Stimulated activated CD4-positive, alpha-beta T cell treated with anti-CD3 and anti-CD28 coated beads, Interleukin-4, amount 100 ng/mL, for 1 hour (primary cell): ENCODE measurements at places on chromosomes 12 and 14.

GRCh38 chr12:9065607-9065856, 50.2 kb downstream of the A2M start:
- DNase-seq = no peak

DNA sequence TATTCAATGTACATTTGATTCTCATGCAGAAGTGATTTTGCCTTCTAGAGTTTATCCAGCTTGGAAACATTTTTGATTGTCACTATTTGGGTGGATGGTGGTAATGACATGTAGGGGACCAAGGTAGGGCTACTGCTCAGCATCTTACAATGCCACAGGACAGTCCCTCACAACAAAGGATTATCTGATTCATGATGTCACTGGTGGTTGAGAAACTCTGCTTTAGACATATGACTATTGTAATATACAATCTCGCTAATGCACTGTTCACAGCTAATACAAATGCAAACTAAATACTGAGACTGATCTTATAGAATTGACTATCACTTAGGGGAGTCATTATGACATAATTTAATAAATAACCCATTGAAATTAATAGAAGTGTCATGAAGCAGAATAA, 60.4 kb upstream of the BTG1 start:
- no peak for DNase-seq

GRCh38 chr12:3603576-3603975, 112.6 kb downstream of the PRMT8 start:
- DNase-seq = no peak

DNA sequence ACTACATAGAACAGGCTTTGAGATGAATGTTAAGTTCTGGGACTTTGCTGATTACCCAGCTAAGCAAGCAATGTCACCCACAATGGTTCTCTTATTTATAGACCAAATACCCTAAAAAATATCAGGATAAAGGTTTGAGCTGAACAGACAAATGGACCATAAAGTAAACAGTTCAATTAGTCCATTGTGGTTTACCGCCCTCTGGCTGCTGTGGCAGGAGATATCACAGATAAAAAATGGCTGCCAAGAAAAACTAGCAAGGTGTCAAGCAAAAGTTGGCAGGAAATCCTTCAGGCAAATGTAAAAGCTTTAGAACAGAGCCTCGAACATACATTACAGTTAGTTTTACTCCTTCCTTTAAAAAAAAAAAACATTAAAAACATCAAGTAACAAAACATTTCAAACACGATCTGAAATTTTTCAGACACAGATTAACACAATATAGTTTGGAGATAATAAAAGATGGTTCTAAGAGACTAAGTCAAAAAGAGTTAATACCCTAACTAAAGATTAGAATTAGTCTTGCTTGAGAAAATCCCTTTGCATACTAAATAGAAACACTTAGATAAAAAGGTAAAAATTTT, 41.3 kb downstream of the MED13L start:
- DNase-seq = peak; percentile 35

- DNase-seq = no peak
These were observed 2.0 kb downstream of the AMHR2 start for GRCh38 chr12:53425515-53426150.

- DNase-seq = no peak
These were observed 983.1 kb downstream of the FLRT2 start for GRCh38 chr14:86513056-86513455.

DNA sequence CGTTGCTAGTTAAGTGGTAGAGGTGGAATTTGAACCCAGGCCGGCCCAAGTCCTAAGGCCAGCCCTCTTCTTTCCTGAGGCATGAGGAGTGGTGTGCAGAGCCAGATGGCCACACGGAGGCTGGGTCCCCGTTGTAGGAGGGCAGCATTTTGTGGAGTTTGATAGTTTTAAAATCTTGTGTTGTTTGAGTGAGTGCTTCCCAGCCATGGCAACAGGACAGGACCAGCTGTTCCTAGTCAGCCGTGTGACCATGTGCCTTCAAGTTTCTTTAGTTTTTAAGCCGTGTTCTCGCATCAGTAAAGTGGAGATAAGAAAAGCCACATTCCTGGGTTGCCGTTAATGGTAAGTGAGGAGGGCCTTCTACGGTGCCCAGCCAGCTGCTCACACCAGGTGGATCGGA, 44.4 kb downstream of the UBE3B start:
- DNase-seq = no peak

- no peak for DNase-seq
These were observed 411.1 kb downstream of the SYT1 start for GRCh38 chr12:79275631-79276030.

- no peak for DNase-seq
These were observed 6.6 kb upstream of the KRT18 start for GRCh38 chr12:52942066-52942900.

DNA sequence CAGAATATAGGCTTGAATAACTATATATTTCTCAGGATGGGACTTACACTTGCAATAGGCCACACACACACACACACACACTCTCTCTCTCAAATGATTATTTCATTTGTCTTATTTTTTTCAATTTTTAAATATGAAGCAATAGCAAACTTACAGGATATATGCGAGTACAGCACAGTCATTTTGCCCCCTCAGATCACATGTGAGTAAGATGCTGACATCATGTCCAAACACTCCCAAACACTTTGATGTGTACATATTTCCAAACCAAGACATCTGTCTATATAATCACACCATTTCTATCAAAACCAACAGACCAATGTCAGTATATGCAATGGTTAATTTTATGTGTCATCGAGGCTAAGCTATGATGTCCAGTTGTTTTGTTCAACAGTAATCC, 1535.9 kb upstream of the FLRT2 start:
- DNase-seq = no peak

DNA sequence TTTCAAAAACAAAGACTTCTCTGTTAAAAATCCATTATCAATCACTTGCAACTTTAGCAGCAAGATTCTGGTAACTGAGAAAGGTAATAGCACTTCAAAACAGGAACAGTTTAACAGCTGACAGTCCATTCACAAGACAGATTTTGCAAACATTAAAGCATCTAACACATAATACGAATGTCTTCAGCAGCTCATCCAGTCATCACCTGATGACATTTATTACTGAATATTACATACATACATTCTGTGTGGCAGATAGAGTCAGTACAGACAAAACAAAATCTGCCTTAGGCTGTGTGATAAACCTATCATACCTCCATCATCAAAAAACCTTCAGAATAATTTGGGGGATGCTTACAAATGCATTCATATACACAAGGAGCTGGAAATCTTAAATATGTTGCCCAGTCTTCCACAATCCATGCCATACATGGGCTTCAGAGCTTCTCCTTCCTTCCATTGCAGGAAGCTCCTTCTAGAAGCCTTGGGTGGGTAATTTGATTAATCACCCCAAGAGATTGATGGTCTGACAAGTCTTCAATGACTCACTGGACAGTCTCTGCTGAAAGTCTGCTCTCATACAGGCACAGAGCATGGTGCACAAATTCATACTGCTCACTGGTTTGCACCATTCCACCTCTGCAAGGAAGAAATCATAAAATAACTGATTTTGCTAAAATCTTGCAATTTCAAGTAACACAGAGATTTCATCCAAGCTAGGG, 1.6 kb upstream of the PTPRB start:
- no peak for DNase-seq

GRCh38 chr12:71469258-71469750, 29.7 kb downstream of the LGR5 start:
- no peak for DNase-seq

DNA sequence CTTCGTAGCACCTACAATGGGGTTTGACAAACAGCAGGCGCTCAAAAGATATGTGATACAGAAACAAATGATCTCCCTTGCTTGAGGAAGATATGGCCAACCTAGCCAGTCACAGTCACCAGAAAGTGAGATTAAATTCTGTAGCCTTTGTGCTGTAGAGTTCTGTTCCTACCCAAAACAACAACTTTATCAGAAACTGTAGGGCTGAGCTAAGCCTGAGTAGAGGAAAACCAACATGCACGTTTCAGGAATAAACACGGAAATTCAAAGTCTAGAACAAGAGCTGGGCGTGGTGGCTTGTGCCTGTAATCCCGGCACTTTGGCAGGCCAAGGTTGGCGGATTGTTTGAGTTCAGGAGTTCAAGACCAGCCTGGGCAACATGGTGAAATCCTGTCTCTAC, 23.0 kb downstream of the AICDA start:
- DNase-seq = no peak

GRCh38 chr12:6426882-6427671, 17.7 kb upstream of the CD27 start:
- DNase-seq = peak; percentile 90

- no peak for DNase-seq
These were observed 48.9 kb downstream of the RNF34 start for GRCh38 chr12:121448771-121449315.

- no peak for DNase-seq
These were observed 25.6 kb downstream of the NDUFA12 start for GRCh38 chr12:94977766-94978468.

DNA sequence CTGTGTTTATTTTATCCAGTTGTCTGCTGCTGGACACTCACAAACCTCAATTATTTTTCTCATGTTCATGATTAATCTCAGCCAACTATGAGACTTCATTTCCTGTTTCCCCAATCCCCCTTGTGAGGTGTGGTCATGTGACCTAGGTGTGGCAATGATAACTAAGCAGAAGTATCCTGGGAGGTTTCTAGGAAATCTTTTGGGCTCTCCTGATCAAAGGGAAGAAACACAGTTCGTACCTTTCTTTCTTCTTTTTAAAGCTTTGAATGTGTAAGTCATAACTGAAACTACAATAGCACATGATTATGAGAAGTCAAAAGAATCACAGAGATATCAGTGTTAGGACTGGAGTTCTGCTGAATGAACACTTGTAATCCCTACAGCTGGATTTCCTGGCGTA, 34.4 kb upstream of the MANSC4 start:
- no peak for DNase-seq
